ENCODE measurements at places on chromosomes 12 and 14.
A peak's percentile ranks its signal among the peaks of the same experiment; 100 is the strongest.

GRCh38 chr14:50082784-50083466 is 33.4 kb downstream of the VCPKMT start:
- DNase-seq: peak; percentile 84

DNA sequence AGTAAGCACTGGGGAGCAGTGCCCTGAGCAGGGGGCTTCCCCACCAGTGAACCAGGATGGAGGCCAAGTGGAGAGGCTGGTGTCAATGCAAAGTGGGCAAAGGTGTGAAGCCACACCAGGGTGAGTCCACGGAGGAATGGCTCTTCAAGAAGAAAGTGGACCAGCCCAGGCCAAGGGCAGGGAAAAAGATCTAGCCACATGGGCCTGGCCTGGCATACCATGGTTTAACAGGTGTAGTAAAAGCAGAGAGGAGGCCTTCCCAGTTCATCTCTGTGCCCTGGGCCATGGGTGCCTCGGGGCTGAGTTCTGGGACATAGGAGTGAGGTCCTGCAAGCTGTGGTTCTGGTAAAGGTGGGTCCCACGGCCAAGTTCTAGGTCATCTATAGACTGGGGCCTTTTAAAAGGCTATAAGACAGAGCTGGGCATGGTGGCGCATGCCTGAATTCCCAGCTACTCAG is 153.4 kb downstream of the DPF3 start:
- DNase-seq: no peak

- DNase-seq: no peak
Measured at GRCh38 chr14:33972583-33973081, 21.8 kb upstream of the EGLN3 start.

DNA sequence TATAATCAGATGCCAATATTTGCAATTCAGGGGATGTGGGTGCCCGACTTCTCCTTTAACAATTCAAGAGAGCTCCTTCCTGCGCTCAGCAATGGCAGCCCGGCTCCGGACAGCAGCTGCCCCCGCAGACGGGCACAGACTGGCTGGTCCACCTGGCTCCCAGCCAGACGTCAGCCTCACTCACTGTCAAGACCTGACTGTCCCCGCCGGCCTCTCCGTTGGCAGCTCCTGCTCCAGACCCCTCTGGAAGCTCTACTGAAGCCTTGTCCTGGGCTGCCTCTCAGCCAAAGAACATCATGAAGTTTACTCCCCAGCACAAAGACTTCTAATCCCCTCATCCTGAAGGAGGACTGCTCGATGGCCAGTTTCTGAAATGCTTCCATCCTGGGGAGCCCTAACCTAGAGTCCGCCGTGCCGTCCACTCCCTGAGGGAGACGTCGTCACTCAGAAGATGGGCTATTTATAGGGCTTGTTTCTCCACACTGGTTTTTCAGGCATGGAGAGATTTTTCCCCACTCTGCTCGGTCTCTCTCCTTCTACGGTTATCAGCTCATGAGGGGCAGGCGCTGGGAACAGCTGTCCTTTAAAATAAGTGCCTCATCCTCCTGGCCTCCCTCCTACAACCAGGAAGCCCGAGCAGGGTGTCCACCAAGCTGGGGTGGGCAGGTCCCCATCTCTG is 126.2 kb downstream of the RFLNA start:
- DNase-seq: no peak
